ENCODE measurements at places on chromosomes 2 and 18.

- no peak for DNase-seq
Observed at GRCh38 chr2:179233626-179234430, 30.8 kb downstream of the SESTD1 start.

- no peak for DNase-seq
Observed at GRCh38 chr18:43277164-43277600, at the start of gene SYT4. SYT4 (minus strand) TSS chr18:43277490; CDS start chr18:43277281, 209 bp downstream.

DNA sequence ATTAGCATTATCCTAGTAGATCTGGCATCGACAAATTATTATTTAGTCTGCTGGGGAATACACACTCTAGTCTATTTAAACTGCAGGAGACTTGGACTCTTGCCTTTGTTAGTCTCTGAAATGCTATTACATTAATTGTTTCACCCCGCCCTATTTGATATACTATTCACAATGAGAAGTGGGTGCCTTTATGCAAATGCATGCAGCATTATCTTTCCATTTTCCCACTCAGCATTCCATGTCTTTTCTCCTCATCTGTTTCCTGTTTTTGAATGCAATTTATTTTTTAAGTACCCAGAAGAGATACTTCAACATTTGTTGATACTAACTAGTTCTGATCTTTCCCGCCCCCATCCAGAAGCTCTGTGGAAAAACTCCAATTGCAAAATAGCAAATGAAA is 395.3 kb upstream of the NXPH2 start:
- DNase-seq, result no peak

- DNase-seq, result no peak
Observed at GRCh38 chr2:142222715-142223114, 91.9 kb upstream of the LRP1B start.

GRCh38 chr2:202831242-202832220 is 40.0 kb downstream of the ICA1L start:
- DNase-seq, result peak; percentile 70

GRCh38 chr2:55084641-55085040 is 34.4 kb upstream of the RTN4 start:
- DNase-seq, result no peak

GRCh38 chr18:10660179-10660884 is 134.5 kb downstream of the NAPG start:
- no peak for DNase-seq

- no peak for DNase-seq
Observed at GRCh38 chr2:223050188-223050587, 1.8 kb upstream of the KCNE4 start.

DNA sequence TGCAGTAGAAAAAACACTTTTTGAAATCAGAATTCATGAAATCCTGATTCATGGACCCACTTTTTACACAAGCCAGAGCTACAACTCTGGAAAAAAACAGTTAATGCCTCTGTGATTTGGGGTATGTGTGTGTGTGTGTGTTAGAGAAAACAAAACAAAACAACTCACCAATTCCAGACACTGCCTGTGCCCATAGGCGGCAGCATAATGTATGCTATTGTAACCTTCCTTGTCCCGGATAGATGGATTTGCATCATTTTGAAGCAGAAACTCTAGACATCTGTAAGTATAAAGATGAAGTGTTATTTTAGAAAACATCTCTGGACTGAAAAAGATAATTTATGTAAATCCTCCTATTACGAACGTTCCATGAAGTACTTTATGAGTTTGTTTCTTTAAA is 152.0 kb upstream of the PGAP1 start:
- no peak for DNase-seq

DNA sequence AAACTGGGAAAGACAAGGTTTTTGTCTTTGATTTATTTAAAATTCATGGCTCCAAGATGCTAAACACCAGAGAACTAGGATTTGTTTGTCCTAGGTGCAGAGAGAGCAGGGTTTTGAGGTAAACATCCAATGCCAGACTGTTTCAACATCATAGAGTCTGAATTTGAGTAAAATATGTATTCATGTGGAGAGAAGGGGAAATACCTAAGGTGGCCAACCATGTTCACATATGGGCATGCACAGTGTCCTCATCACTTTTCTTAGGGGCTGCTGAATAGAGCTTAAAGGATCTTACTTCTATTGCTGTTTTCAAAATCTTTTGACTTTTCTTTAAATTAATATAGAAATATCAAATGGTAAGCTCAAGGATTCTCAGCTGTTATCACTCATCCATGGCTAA is 287.0 kb upstream of the CCDC68 start:
- no peak for DNase-seq

- DNase-seq, result no peak
Observed at GRCh38 chr18:54606835-54607212, 15.8 kb downstream of the DYNAP start.

DNA sequence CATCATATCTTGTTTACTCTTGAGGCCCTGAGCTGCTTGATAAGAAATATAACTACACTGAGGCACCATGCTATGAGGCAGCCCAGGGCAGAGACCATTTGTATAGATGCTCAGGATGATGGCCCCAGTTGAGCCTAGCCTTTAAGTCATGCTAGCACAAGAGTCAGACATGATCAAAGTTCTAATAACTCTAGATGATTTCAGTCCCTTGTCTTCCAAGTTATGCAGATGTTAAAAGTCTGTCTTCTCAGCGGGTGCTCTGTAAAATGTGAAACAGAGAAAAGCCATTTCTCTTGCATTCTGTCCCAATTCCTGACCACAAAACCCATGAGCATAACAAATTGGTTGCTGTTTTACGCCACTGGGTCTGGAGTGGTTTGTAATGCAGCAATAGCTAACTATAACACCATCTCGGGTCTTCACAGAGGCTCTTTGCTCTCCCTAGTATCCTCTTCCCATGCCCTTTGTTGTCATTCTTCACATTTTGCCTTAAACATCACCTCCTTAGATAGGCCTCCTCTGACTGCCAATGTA is 49.6 kb downstream of the NXPH2 start:
- no peak for DNase-seq

- no peak for DNase-seq
Observed at GRCh38 chr2:42063431-42064171, 15.8 kb downstream of the PKDCC start.

- DNase-seq, result no peak
Observed at GRCh38 chr2:85329181-85329651, 1.4 kb upstream of the TGOLN2 start.

DNA sequence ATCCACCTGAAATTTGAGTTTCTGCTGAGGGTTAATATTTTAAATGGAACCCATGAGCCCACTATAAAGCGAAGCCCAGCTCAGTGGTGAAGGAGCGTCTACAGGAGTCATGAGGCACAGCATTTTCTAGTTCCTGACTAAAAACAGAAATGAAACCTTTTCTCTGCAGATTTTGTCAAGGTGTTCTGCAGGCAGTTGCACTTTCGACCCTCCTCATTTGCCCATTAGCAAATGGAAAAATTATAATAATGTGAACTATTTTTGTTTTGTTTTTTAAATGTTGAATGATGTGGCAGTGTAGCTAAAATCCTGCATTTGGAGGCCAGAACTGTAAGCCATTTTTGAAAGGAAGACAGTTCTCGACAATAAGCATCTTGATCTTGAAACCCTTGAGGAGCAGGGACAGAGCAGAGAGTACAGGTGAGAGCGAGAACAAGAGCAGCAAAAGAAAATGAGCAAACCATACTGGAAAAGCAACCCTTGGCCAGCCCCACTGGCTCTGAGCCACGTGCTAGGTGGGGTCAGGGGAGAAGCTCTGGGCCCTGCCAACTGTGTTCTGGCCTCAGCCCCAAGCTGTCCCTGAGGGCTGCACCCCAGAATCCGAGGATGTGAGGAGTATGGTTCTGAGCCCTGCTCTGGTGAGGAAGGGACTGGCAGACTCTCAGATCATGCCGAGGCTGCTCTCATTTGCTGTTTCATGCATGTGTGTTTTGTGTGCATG is 26.4 kb upstream of the COPS8 start:
- peak; percentile 31 for DNase-seq

- no peak for DNase-seq
Observed at GRCh38 chr2:26634636-26635230, 6.4 kb downstream of the CIB4 start.

- DNase-seq, result no peak
Observed at GRCh38 chr18:67117804-67118203, 398.7 kb downstream of the DSEL start.

DNA sequence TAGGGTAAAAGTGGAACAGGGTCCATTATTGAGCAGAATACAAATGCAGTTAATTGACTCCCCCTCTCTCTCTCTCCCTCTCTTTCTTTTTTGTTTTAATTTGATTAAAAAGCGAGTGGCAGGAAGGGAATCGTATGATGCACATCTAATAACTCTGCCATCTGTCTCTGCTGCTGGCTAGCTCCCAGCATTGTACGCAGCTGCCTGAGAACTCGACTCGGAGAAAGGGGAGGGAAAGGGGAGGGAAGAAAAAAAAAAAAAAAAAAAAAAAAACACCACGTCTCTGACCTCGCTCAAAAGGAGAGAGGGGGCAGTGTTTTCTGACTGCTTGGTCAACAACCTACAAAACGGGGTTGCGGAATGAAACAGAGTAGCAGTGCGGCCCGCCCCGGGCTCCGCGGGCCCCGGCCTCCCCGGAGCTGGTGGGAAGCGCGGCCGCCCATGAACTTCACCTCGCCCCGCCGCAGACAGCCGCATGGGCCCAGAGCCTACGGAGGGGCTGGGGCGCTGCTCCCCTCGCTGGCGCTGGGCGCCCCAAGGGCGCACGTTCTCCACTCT is 265.7 kb downstream of the TCF4 start:
- DNase-seq, result no peak

DNA sequence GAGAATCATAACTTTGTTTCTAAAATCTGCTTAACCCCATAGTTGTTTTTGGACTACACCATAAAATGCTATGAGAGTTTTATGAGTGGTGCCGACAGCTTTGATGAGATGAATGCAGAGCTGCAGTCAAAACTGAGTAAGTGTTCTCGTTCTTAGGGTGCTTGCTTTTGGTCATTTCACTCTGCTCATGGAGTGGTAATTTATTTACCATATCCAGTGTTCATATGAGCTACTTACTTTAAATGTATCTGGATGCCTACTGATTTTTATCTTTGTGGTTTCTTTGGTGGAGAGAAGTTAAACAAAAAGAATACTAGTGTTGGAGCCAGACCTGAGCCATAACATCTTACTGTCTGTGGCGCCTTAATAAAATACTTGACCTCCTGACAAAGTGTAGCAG is 16.4 kb downstream of the NDC80 start:
- DNase-seq, result no peak

DNA sequence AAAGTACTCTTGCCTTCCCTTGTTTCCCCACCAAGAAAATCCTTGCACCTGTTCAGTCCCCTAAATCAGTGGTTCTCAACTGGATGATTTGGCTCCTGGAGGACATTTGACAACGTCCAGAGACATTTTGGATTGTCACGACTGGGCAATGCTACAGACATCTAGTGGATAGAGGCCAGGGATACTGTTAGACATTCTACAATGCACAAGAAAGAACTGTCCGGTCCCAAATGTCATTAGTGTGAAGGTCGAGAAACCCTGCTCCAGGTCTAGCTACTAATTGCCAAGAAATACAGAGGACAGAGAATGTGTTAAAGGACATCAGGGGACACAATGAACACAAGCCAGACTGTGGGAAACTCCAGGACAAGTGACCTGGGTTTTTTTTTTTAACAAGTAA is 60.0 kb downstream of the LRP2 start:
- DNase-seq, result no peak

DNA sequence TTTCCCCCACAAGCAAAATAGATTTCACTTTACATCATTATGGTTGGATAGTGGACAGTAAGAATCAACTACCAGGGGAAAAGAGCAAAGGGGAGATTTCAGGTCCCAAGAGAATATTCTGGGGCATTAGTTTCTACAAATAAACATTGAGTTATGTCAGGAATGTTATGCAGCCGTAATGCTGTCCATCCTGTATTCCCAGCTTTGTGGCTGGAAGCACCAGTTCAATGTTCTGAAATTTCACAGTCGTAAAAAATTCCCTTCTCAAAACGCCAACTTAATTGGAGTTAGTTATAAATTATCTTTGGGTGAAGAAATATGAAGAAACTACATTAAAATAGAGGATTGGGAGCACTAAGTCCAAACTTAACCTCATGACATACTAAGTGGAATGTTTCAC is 141.5 kb upstream of the FIGN start:
- DNase-seq, result no peak

- DNase-seq, result no peak
Observed at GRCh38 chr2:109052922-109053321, 63.9 kb upstream of the EDAR start.

- no peak for DNase-seq
Observed at GRCh38 chr18:55876254-55876653, 288.3 kb upstream of the TCF4 start.

GRCh38 chr2:44301111-44301510 is 25.8 kb downstream of the SLC3A1 start:
- DNase-seq, result no peak

- DNase-seq, result no peak
Observed at GRCh38 chr18:57951117-57951796, 92.8 kb upstream of the NEDD4L start.

GRCh38 chr2:179951680-179952079 is 55.4 kb downstream of the CWC22 start:
- no peak for DNase-seq

DNA sequence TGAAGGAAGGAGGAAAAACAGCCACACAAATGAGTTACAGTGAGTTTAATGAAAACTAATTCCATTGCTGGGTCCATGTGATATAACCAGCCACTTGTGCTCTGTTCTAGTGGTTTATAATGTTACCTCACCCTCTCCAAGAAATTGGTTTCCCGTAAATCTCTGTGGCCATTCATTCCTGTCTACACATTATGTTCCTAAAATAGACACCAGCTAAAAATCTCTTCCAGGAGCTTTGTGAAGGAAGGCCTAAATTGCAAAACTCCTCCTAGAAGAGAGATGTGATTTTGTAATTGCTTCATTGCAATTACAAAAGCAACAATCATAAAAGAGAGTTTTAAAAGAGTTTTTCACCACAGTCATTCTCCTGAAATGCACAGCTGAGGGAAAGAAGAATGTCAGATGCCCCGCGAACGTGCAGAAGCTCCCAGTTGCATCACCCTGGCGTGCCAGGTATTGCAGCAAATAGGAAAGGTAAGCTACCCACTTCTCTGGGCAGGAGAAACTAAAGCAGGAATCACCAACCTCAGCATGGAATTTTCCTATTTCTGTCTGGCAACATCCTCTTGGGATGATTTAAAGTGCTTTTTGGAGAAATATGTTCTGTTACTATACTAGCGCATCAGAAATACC is 1.7 kb downstream of the SCN1A start:
- DNase-seq, result no peak

- no peak for DNase-seq
Observed at GRCh38 chr18:27825689-27826088, 351.2 kb downstream of the CDH2 start.

GRCh38 chr2:207182911-207183310 is 17.2 kb upstream of the KLF7 start:
- DNase-seq, result no peak

Data from activated CD4-positive, alpha-beta memory T cell treated with anti-CD3 and anti-CD28 coated beads for 36 hours (primary cell).